ENCODE measurements at places on chromosomes 7 and 10.

- no peak for DNase-seq
These were observed 76.3 kb upstream of the MRLN start for GRCh38 chr10:59829601-59830000.

- no peak for DNase-seq
These were observed 31.5 kb downstream of the TCF7L2 start for GRCh38 chr10:112981553-112981952.

DNA sequence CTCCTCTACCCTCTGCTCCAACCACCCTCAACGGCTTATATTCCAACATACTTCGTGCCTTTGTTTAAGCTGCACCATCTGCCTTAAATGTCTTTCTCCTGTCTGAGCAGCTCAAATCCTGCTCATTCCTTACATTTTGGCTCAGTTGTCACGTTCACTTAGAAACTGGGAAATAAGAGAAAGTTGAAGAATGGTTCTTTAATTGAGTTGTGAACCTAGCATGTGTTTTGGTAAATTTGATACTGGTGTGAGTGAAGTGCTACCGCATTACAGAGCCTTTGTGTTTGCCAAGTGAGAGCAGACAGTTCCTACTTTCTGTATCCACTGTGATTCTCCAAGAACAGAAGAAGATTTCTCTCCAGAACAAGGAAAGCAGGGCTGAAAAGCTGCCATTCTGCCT, 54.3 kb downstream of the EPDR1 start:
- DNase-seq, result no peak

DNA sequence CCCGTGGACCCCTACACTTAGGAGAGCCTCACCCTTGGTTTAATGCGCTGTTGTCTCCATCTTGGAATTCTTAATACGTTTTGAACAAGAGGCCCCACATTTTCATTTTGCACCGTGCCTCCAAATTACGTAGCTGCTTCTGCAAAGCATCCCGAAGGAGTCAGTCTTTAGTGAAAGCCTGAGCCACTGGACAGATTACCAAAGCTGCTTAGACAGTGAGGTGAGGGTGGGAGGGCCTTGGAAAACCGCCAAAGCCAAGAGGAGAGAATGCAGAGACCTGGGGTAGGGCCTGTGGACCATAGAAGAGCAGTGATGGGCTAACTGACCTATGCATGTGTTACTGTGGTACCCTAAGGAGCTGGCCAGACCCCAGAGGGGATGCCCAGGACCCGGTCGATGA, 4.2 kb upstream of the TCAF1 start:
- no peak for DNase-seq

GRCh38 chr7:2707481-2707880, 19.5 kb downstream of the AMZ1 start:
- no peak for DNase-seq

DNA sequence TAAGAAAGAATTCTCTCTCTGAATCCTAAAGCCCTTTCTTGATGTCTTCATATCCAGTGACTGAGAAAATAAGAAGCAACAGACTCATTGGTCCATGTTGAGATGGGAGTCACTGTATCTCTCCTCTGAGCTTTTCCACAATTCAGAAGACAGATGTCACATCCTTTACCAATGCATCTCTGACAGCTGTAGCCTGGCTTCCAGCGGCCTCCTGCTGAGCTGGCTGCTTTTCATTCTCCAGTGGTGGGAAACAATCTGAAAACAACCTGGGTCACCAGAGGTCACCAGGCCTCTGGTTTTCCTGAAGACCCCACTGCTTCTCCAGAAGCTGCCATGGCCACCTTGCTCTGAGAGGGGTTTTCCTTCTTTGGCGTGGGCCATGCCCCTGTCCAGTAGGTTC, 18.3 kb upstream of the RPA3 start:
- no peak for DNase-seq

- DNase-seq, result no peak
These were observed 321.3 kb downstream of the BICC1 start for GRCh38 chr10:58833771-58834561.

GRCh38 chr7:55965100-55965470, 700 bp downstream of the NIPSNAP2 start:
- DNase-seq, result no peak

DNA sequence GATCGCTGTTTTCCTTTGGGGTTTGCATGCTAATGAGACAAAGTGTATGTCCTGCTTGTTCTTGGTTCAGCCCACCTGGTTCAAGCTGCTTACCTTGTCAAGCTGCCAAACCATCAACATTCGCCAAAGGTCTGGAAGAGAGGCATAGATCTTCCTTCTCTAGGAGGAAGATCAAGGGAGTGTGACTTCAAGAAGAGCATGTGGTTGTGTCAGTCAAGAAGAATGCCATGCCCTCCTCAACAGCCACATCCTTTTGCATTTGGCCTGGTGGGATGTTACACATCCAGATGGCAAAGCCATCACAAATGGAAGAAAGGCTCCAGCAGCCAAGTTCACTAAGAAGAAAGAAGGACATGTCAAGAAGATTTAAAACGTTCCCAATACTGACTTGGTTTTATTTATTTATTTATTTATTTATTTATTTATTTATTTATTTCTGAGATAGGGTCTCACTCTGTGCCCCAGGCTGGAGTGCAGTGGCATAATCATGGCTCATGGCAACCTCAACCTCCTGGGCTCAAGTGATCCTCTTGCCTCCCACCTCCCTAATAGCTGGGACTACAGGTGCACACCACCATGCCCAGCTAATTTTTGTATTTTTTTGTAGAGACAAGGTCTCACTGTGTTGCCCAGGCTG, 5.1 kb upstream of the PIP4K2A start:
- no peak for DNase-seq

DNA sequence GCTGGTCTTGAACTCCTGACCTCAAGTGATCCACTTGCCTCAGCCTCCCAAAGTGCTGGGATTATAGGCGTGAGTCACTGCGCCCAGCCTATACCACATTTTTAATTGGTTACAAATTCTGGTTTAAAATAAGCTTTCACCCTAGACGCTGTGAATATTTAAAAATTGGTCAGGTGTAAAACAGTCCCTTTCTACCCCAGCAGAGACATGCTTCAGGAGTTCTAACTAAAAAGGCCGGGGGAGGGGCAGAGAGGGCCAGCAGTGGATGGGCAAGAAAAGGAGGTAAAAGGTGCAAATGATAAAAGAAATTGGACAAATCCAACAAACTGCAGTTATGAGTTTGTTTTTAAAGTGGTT, 70.0 kb downstream of the WAPL start:
- DNase-seq, result no peak

GRCh38 chr7:84701524-84702306, 485.1 kb downstream of the SEMA3D start:
- no peak for DNase-seq

GRCh38 chr10:86472061-86472460, 49.5 kb downstream of the WAPL start:
- no peak for DNase-seq

DNA sequence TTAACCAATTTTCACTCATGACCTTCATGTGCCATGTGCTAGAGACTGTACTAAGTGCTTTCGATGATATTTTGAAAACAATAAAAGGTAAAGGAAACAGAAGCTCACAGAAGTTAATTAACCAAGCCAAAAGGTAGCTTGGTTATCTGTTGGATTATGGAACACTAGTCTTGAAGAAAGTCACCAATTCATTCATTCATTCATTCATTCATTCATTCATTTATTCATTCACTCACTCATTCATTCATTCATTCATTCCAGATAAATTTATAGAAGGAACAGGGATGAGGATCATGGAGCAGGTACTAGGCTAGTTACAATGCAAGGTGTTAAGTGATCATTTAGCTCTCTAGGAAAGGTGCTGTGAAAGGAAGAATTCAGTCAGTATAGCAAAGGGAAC, 322.8 kb downstream of the MAGI2 start:
- no peak for DNase-seq

DNA sequence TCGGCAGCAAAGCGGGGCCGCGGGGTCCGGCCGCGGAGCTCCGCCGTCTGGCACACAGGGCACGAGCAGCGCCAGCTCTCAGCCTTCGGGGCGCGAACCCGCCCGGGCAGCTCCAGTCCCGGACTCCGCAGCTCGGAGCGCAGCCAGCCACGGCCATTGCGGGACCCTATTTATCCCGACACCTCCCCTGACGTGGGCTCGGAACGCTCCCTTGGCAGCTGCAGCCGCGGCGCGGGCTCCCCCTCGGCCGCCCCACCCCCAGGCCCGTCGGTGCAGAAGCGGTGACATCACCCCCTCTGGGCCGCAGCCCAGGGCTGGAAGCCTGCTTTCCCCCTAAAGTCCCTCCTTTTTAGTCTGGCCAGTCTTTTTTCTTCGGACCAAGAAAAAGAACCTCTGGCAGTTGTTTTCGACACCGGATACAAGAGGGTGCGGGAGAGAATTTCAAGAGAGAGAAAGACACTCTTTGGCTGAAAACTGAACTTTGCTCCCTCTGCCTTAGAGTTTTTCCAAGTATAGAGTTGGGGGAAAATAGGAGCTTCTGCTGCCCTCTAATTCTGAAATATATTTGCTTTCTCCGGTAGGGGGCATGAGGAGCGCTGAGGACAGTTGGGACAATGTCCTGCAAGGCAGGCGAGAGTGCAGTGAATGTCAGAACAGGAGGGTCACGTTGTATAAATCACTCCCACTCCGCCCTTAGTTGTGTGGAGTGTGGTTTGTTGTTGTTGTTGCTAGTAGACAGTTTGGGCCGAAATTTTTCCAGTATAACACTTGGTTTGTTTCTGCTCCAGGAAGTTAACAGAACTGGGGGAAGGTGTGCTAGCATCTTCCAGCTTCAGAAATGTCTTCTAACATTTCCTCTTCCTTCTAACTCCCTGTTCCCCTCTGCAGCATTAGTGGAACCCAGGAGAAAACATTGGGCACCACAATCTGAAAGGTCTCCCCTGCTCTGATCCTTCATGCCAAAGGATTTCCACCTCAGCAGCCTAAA, at the start of gene SFRP4:
Gene SFRP4 (minus strand): TSS at position 145 of the 988 bp plus-strand sequence. CDS start 280 bp downstream, outside the sequence.
- no peak for DNase-seq

DNA sequence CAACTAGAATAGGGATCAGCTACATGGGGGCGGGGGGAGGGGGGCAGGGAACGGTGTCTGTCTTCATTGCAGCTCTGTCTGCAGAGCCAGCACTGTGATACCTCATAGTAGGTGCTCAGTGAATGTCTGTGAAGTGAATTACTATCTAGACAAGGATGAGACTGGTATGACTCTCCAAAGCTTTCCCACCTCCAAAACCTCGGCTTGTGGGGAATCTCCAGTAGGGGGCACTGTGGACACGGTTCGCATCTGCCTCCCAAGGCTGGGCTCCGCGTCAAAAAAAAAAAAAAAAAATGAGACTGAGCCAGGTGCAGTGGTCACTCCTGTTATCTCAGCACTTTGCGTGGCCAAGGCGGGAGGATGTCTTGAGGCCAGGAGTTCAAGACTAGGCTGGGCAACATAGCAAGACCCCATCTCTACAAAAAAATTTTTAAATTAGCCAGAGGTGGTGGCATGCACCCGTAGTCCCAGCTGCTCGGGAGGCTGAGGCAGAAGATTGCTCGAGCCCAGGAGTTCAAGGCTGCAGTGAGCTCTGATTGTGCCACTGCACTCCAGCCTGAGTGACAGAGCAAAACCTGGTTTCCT, 9.6 kb downstream of the TRIM56 start:
- DNase-seq, result no peak

- no peak for DNase-seq
These were observed 127.3 kb downstream of the FAM204A start for GRCh38 chr10:118214776-118215175.

- DNase-seq, result no peak
These were observed 274.8 kb upstream of the TAC1 start for GRCh38 chr7:97457054-97457453.

- no peak for DNase-seq
These were observed 45.3 kb downstream of the CDH23 start for GRCh38 chr10:71442000-71442399.

DNA sequence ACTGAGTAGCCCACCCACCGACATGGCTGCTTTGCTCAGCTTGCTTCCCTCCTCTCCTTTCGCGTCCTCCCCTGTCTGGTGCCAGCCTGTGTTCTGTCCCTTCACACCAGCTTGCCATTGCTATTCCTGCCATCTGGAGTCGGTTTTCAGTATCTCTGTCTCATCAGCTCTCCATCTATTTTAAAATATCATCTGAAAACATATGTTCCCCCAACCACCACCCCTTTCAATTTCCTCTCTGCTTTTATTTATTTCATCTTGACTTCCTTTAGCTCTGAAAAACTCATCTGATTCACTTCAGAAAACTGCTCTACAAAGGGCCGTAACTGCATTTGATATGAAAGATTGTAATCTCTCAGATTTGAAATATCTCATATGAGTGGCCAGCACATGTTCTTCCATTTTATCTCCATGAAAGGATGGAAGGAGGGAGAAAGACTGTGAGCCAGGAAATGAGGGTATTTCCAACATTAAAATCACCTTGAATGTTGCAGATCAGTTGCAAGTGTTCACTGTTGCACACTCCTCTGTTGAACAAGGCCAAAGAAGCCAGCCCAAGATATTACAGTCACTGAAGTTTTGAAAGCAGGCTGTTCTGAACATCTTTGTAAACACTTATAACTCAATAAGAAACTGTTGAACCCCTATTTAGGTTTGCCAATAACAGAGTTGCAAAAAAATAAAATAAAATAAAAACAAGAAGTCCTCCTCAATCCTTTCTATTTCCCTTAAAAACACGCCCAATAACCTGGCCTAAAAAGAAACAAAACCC, 202.4 kb upstream of the NEBL start:
- no peak for DNase-seq

DNA sequence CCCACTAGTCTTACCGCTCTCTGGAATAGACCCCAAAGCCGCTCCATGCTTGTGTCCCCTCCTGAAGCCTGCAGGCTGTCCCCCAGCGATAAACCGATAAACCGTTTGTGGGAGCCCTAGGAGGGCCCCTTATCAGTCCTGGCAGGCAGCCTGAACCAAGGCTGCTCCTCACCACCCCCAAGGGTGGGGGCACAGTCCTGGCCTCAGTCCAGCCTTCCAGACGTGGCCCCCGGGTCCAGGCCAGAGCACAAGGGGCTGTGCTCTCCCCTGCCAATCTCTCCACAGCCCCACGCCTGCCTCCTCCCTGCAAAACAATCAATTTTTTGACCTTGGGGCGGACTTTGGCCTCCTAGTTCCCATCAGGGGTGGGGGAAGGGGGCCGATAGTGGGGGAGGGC, at the start of gene TFR2:
Gene TFR2 (minus strand): TSS at position 90 of the 397 bp plus-strand sequence. CDS start 43 bp downstream, at position 47.
- no peak for DNase-seq

- DNase-seq, result no peak
These were observed 419.9 kb downstream of the NRG3 start for GRCh38 chr10:82294874-82295378.

GRCh38 chr7:41732843-41733306, 30.0 kb upstream of the INHBA start:
- DNase-seq, result no peak

GRCh38 chr10:98418665-98419468, 3.9 kb upstream of the PYROXD2 start:
- no peak for DNase-seq

- no peak for DNase-seq
These were observed 35.2 kb downstream of the SGCE start for GRCh38 chr7:94620703-94621118.
